Stimulated activated naive CD8-positive, alpha-beta T cell treated with anti-CD3 and anti-CD28 coated beads, Interleukin-15, Interleukin-2, amounts not matched to agents 100 U/mL and 50 U/mL, for 24 hours (primary cell): ENCODE measurements at places on chromosomes 1 and 21.
A peak's percentile ranks its signal among the peaks of the same experiment; 100 is the strongest.

GRCh38 chr1:25784575-25785051 lies 15.4 kb upstream of the SELENON start:
- no peak for DNase-seq

DNA sequence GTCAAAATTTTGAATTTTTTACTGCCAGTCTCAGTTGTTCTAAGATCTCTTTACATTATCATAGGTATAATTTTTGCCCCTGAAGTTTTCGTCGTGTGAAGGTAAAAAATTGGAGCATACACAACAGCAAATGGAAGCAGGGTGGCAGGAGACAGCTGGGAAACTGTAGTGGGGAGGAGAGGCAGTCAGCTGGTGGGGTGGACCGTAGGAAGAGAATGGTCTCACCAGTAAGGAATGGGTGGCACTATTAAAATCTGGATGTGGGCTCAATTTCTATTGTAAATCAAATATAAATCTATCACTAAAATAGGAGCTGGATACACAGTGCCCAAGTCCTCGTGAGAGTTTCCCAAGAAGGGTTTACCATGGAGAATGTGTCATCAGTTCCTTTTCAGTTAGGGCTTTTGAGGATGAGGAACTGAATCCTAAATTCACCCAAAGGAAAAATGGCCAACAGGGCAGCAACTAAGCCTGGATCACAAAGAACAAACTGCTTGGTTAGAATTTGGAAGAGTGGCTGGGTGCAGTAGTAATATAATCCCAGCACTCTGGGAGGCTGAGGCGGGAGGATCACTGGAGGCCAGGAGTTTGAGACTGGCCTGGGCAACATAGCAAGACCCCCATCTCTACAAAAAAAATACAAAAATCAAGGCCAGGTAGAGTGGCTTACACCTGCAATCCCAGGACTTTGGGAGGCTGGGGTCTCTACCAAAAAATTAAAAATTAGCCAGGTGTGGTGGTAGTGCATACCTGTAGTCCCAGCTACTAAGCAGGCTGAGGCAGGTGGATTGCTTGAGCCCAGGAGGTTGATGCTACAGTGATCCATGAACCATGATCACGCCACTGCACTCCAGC lies 10.5 kb upstream of the IRF2BP2 start:
- DNase-seq = no peak

- no peak for DNase-seq
Observed at GRCh38 chr1:214397497-214397896, 116.5 kb downstream of the SMYD2 start.

DNA sequence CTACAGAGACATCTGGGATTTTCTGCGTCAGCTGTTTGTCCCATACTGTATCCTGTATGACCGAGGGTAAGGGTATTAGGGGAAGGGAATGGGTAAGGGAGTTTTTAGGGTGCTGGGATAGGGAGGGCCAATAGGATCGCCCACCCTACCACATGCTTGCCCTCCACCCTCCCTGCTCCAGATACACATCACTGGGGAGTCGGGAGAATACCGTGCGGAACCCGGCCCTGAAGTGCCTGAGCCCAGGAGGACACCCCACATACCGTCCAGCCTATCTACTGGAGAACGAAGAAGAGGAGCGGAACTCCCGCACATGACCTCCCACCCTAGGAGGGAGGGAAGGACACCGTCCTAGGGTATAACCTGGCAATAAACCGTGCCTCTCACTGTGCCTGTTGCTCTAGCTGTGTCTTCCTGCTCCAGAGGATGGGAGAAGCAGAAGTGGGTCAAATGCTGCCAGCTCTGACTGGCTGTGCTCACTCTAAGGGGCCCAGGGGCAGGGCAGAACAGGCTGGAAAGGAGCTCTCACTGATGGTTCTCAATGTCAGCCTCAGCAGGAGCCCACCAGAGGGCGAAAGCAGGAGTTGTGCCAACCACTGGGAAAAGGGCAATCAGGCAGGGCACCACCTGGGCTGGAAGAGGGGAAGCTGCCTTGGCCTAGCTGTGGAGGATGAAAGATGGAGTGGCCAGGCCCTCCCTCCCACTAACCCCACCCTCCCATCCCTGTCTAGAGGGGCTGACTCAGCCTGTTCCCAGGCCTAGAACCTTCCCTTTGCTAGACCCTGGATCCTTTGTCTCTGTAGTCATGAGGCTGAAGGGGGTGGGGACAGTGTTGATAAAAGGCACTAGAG lies 440 bp upstream of the LENEP start:
- no peak for DNase-seq

- no peak for DNase-seq
Observed at GRCh38 chr1:113456967-113457366, 66.7 kb downstream of the MAGI3 start.

DNA sequence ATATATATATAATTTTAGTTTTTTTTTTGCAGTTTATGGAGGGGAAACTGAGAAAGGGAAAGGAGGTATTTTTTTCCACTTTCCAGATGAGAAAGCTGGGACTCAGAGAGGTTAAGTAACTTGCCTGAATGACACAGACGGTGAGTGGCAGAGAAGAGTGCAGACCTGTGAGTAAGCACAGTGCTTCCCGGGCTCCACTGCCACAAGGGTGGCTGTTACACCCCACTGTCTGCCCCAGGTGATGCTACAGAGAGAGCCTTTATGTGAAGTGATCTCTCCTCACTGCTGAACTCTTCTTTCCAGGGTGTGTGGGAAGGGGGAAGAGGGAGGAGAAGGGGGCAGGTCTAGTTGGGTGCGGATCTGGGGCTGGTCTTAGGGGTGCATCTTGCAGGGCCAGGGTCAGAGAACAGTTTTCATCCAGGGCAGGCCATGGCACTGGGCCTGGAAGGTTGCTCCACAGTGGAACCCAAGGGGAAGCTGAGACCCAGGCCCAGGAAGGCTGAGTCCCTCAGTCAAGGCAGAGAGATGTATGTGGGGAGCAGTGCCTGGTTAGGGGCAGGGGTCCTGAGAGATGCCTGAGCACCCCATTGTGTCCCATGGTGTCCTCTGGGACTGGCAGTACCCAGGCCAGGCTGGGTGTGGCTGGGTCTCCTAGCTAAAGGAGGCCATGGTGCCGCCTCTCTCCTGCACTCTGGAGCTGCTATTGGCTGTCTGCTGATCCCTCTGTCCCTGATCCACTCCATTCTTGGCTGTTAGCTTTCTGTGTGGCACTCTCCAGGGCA lies 357.5 kb downstream of the PTPRU start:
- DNase-seq = no peak

- peak; percentile 50 for DNase-seq
Observed at GRCh38 chr1:232923739-232924386, 26.5 kb upstream of the NTPCR start.

GRCh38 chr1:180672505-180672904 lies 40.7 kb downstream of the XPR1 start:
- DNase-seq = no peak

- DNase-seq = no peak
Observed at GRCh38 chr21:44933199-44933917, 6.5 kb upstream of the SLX9 start.

GRCh38 chr1:197572169-197572568 lies 203.1 kb downstream of the DENND1B start:
- no peak for DNase-seq

GRCh38 chr1:15305468-15305770 lies 58.4 kb downstream of the FHAD1 start:
- DNase-seq = no peak

- DNase-seq = no peak
Observed at GRCh38 chr1:172940174-172940855, 110.4 kb downstream of the TNFSF18 start.

GRCh38 chr1:116540088-116540487 lies 30.7 kb downstream of the CD58 start:
- DNase-seq = no peak

- DNase-seq = no peak
Observed at GRCh38 chr1:30675761-30676160, 47.6 kb downstream of the MATN1 start.

DNA sequence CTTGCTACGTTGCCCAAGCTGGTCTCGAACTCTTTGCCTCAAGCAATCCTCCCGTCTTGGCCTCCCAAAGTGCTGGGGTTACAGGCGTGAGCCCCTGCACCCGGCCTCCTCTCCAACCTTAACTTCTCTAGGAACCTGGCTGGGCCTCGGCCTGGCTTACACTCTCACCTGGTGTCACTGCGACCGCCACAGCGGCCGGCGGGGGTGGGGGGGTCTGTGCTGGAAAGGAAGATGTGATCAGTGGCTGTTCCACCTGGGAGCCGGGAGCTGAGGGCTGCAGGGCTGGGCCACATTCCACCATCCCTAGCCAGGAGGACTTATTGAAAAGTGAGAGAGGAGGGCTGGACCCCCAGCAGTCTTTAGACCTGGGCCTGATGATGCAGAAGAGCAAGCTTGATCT lies 48.6 kb downstream of the HSPG2 start:
- DNase-seq = no peak

DNA sequence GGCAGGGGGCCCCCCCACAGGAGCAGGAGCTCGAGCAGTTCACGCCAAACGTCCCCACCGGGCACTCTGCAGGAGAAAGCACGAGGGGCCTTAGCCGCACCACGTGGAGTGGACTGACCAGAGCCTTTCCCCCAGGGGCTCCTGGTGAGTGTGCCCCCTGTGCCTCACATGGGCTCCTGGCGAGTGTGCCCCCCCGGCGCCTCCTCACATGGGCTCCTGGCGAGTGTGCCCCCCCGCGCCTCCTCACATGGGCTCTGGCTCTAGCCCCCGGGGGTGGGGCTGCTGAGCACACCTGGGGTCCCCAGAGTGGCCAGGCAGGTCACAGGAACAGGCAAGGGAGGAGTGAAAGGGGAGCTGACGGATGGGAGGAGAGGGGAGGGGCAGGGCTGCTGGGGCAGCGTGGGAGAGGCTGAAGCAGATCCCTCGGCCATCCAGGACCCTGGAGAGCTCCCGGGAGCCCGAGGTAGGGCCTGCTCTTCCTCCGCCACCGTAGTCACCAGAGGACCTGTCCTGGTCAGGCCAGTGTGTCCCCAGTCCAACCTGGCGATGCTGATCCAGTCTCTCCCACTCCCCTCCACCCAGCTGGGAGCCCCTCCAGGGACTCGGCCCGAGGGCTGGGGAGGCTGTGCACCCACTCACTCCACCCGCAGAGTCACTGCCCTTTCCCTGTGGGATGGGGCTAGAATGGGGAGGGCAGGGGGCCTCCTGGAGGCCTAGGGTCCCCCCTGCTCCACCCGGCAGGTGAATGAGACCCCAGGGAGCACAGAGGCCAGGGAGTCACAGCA lies 47.6 kb downstream of the ARHGEF16 start:
- peak; percentile 15 for DNase-seq

DNA sequence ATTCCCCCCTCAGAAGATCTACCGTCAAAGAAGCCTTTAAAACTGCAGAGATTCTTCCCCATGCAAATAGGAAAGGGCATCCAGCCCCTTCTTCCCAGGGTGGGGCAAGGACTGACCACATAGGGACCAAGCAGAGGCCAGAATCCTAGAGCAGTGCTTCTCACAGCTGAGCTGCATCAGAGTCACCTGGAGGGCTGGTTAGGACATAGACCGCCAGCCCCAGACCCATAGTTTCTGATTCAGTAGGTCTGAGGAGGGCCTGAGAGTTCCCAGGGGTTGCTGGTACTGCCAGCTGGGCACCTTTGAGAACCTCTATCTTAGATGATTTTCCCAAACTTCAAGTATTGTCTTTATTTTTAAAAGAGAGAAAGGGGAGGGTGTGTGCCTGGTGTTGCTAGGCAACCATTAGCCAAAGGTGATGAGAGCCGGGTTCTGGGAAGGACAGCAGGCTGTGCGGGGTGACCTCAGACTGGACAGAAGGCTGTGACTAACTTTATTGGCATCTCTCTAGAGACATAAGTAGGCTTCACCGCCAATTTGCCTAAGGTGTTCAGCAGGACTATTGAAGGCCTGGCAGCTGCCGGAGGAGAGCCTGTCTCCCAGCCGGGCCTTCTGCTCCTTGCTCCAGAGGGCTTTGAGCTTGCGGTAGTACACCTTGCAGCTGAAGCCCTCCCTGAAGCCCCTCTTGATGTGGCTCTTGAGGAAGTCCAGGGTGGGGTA lies 3.0 kb downstream of the SPATA46 start:
- no peak for DNase-seq

DNA sequence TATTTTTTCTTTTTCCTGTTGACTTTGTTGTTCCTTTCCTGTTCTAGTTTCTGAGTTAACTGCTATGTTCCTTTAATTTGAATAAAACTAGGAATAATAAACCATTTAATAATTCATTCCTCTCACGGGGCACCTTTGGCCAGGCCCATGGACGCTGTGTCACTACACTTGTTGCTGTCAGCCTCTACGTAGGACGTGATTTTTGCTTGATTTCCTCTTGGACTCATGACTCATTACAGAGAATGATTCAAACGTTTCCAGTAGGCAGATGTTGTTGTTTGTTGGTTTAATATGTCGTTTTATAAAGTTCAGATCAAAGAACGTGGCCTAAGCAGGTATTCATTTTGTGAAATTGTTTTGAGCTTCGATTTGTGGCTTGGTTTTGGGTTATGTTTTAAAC lies 9.1 kb upstream of the SLC19A1 start:
- peak; percentile 50 for DNase-seq

DNA sequence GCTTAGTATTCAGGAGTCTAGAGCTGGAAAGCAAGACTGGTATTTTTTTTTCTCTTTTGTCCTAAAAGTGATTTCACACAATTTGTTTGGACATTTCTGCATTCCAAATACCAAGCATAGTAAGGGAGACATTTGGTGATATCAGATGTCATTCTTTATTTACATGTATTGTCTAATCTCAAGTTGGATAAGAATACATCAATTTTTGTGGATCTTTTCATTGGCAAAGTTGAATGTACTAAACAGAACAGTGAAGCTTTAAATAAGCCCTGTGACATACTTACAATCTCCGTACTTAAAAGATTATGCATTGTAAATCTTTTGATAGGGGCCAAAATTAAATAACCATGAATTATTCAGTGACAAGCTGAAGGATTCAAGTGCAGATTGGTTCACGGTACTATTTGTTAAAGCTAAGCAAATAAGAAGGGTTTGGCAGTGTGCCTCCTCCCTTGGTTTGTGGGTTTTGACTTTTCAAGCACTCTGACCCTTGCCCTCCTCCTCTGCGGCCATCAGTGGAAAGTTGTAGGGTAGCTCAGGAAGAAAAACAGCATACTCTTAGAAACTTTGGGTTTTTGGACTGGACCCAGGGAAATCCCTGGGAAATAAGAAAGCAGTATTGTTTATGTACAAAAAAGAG lies 663.7 kb downstream of the ADGRL2 start:
- no peak for DNase-seq

DNA sequence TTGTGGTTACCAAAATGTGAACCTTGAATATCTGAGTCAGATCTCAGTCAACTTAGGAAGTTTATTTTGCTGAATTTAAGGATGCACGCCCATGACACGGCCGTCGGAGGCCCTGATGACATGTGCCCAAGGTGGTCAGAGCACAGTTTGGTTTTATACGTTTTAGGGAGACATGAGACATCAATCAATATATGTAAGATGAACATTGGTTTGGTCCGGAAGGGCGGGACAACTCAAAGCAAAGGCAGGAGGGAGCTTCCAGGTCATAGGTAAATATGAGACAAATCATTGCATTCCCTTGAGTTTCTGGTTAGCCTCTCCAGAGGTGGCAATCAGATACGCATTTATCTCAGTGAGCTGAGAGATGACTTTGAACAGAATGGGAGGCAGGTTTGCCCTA lies 1.0 kb upstream of the PRMT2 start:
- peak; percentile 50 for DNase-seq

GRCh38 chr21:17903029-17903806 lies 84.1 kb upstream of the C21orf91 start:
- no peak for DNase-seq
